ENCODE measurements at places on chromosomes 3 and 15. TPM values are rescaled to one million over a fixed set of nuclear protein-coding genes. Genes with fewer than 3 reads are reported as not detected.

The ALAS1 gene
- total RNA-seq: 6.6 TPM

The C3orf20 gene
- 0.22 TPM for total RNA-seq

The RLBP1 gene
- not detected for total RNA-seq

The LRRN1 gene
- total RNA-seq: 1.2 TPM

The CCDC54 gene
- not detected for total RNA-seq

The TNFAIP8L3 gene
- not detected for total RNA-seq

Measured in CD8-positive, alpha-beta T cell (primary cell).